ENCODE measurements at places on chromosomes 16 and 17. TPM values are rescaled to one million over a fixed set of nuclear protein-coding genes. Genes with fewer than 3 reads are reported as not detected.

Gene MYO15A
- 2.9 TPM for total RNA-seq

Gene HOXB5
- 1.4 TPM for total RNA-seq

GRCh38 chr16:89618109-89618998 lies 4.9 kb downstream of the DPEP1 start:
- no peak overlapping the region for H3K4me3 ChIP-seq
- no peaks in the 10 kb centered on the region for H3K4me1 ChIP-seq
- no peak for DNase-seq
- H3K27me3 ChIP-seq: peaks cover 17% of the 10 kb centered on the region
- no peak overlapping the region for H3K27ac ChIP-seq

GRCh38 chr16:90081606-90081970 lies 4.5 kb upstream of the PRDM7 start:
- H3K27me3 ChIP-seq: no peaks in the 10 kb centered on the region
- no peak overlapping the region for H3K27ac ChIP-seq
- H3K4me1 ChIP-seq: no peaks in the 10 kb centered on the region
- H3K4me3 ChIP-seq: no peak overlapping the region

DNA sequence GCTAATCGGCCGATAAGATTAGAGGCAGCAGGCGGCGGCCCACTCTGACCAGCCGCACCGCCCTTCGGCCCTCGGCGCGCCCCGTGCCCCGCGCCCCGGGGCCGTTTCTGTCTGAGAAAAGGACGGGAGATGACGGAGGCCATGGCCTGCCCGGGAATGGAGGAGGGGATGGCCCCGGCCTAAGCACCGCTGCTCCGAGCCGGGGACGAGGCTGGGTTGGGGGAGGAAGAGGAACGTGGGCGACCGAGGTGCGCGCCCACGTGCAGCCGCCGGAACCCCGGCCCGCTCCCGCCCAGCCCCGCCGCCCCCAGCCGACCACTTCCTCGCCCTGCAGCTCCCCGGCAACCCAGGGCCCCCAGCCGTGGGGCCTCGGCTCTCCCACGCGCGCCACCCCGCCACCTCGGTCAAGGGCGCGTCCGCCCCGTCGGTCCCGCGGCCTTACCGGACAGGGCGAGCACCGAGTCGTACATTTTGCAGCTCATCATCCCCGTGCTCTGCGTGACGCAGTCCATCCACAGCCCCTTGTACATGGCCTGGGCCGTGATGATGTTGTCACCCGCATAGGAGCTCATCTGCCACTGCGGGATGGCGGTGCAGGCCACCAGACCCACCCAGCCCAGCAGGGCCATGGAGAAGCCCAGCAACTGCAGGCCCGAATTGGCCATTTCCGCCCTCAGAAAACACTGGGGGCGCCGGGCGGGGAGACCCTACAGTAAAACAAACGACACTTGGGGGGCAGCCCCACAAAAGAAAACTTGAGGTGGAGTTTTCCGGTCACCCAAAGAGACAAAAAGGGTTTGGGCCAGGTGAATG lies 693 bp downstream of the CLDN7 start:
- no peaks in the 10 kb centered on the region for H3K36me3 ChIP-seq
- H3K27ac ChIP-seq: peak overlapping the region; percentile 93
- DNase-seq: no peak

Gene USP7
- total RNA-seq: 118 TPM

- H3K4me3 ChIP-seq: no peak overlapping the region
- H3K27ac ChIP-seq: no peak overlapping the region
- no peaks in the 10 kb centered on the region for H3K4me1 ChIP-seq
- DNase-seq: no peak
Observed at GRCh38 chr16:11213799-11214198, 42.2 kb downstream of the SOCS1 start.

- H3K27me3 ChIP-seq: peaks cover 3% of the 10 kb centered on the region
- no peaks in the 10 kb centered on the region for H3K4me1 ChIP-seq
- H3K36me3 ChIP-seq: no peaks in the 10 kb centered on the region
- no peak for DNase-seq
- peak overlapping the region; percentile 40 for H3K4me3 ChIP-seq
Observed at GRCh38 chr16:86570558-86571529, 4.2 kb downstream of the FOXC2 start.

DNA sequence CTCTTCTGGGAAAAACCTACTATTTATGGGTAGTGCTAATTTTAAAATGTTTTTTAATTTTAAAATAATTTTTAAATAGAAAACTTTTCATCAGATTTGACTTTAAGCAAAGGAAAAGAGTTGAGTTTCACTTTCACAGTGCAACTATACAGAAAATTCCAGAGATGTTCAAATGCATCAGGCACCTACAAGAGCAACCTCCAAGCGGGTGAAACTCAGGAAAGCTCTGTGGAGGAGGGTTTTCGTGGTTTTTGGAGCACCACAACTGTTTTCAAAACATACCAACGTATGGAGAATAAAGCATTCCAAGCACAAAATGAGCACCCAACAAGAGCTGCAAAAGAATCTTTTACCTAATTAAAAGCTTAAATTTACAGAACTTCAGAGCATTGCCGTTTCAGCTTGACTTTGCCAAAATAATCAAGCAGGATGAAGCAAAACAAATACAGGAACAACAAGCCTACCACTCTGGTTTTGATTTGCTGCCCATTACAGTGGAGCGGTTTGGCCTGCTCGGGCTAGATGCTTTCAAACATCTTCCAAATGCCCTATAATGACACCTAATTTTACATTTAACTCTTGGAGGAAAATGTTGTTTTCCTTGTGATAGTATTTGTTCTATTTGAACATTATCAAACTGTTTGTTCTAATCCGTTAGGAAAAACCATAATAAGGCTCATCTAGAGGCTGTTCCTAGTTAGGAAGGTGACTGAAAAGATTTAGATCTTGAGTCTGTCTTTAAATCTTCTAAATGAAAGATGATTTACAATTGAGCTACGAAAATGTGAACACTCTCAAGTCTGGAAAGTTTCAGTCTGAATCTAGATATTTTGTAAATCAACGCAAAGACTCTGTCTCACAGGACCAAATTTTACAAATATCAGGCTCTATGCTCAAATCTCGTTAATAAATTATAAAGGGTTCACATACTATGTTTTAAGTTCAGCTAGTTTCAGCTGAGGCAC lies 34.5 kb downstream of the NACA2 start:
- DNase-seq: no peak
- no peaks in the 10 kb centered on the region for H3K4me1 ChIP-seq

Gene MFSD6L
- total RNA-seq: 0.48 TPM

DNA sequence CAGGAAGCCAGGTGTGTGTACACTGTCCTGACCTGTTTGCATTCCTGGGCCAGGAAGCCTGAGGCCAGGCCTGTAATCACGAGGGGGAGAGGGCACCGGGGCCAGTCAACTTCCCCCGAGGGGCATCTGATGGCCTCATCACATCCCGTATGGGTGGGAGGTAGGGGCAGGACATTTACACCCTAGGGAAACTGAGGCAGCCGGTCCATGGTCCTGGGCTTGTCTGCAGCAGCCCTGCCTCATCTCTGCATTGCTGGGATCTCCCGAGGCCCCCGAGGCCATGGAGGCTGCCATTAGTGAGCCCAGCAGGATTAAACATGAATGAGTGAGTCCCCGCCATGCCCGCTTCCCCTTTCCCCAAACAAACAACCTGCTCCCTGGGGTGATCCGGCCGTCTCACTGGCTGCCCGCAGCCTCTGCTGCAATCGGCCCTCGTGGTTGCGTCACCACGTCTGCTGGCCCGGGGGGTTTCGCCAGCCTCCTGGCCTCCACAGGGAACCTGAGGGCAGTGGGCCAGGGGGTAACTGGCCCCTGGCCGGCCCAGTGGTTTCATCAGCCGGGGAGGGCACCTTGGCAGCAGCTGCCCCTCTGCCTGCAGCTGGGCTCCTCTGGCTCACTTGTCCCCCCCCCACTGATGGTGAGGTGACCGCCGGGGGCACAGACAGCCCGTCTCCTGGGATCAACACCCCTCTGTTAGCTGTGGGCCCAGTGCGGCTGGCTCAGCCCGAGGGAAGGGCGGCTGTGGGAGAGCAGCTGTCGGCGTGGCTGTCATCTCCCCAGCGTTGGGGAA lies 88.3 kb upstream of the GSE1 start:
- H3K4me1 ChIP-seq: peaks cover 36% of the 10 kb centered on the region
- no peaks in the 10 kb centered on the region for H3K27me3 ChIP-seq
- no peaks in the 10 kb centered on the region for H3K36me3 ChIP-seq

Gene RAB40B
- 12.8 TPM for total RNA-seq

DNA sequence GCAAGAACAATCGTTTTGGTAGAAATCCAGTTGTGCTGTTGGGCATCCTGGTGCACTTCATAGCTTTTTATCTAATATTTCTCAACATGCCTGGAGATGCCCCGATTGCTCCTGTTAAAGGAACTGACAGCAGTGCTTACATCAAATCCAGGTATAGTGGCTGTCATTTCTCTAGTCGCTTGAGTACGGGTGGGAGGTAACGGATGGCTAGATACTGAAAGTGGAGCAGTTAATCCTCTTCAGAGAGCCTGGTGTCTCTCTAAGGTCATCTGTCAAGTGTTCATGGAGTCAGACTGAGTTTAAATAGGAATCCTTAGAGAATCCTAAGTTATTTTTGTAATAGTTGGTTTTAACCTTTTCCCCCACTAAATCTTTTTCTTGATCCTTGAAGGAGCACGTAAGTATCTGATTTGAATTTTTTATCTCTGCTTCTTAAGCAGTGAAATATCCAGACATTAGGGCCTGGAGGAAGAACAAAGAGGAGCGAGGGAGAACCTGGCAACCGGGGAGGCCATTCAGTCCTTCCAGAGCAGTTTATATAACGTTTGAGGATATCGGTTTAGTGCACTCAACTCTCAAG lies 37.2 kb downstream of the MFSD11 start:
- no peak for DNase-seq
- no peak overlapping the region for H3K27ac ChIP-seq
- H3K36me3 ChIP-seq: peaks cover 5% of the 10 kb centered on the region
- H3K27me3 ChIP-seq: no peaks in the 10 kb centered on the region
- no peaks in the 10 kb centered on the region for H3K4me1 ChIP-seq

GRCh38 chr17:14307560-14308024 lies 6.7 kb downstream of the HS3ST3B1 start:
- DNase-seq: no peak
- no peaks in the 10 kb centered on the region for H3K36me3 ChIP-seq
- no peaks in the 10 kb centered on the region for H3K4me1 ChIP-seq
- H3K27me3 ChIP-seq: peaks cover 2% of the 10 kb centered on the region

DNA sequence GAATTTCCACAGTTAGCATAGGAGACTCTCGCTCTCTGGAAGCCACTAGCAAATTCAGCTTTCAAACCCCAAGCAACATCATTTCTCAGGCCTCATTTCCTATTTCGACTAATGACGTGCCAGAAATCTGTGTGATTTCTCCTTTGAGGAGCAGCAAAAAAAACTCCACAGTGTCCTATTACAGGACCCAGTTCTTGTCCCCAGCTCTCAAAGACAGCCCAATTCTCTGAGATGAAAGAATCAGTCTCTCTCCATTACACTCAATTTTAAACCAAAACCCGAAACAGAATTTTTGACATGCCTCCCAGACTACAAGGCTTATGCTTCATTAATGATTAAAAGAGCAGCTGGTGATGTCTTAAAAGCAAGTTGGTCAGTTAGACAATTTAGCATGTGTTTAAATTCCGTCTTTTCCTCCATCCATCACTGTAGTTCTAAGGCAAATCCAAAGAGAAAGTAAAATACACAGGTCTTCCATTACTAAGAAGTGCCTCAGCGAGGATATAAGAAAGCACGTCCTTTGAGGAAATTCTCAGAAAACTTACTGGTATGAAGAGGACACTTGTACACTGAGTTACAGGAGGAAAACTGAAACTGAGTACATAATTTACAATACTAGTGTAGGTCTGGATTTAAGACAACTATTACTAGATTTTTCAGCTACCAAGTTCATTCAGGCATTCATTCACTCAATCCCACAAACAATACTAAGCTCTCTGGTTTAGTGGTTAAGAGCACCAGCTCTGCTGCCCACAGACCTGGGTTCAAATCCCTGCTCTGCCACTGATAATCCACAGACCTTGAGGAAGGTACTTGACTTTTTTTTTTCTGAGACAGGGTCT lies 12.5 kb downstream of the TOM1L2 start:
- H3K36me3 ChIP-seq: no peaks in the 10 kb centered on the region
- DNase-seq: no peak
- H3K27ac ChIP-seq: peak overlapping the region; percentile 69
- H3K4me1 ChIP-seq: peaks cover 4% of the 10 kb centered on the region
- peak overlapping the region; percentile 13 for H3K4me3 ChIP-seq

- no peak overlapping the region for H3K4me3 ChIP-seq
- no peaks in the 10 kb centered on the region for H3K4me1 ChIP-seq
- no peaks in the 10 kb centered on the region for H3K27me3 ChIP-seq
- no peak for DNase-seq
Observed at GRCh38 chr16:23691483-23692189, 12.9 kb downstream of the PLK1 start.

DNA sequence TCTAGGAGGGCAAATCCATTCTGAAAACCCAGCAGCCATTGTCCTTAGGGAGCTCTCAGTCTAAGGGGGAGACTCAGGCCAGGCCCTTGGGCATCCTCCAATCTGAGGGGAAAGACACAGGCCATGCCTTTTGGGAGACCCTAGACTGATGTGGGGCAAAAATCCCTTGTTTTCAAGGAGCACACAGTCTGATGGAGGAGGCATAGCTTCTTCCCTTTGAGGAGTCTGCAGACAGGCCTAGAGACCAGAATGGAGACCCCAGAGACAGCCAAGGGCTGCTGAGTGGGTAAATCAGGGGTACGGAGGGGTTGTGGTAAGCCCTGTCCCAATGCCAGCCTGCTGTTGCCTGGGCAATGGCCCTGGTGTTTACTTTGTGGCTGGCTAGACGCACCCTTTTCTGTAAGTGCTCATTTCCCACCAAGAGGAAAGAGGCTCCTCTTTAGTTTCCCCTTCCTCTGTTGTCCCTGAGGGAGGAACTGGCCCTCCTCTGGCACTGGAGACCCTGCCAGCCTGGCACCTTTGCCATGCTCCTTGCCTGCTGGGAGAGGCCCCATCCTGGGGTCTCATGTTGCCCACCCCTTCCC lies 19.3 kb downstream of the ARHGAP23 start:
- H3K4me1 ChIP-seq: no peaks in the 10 kb centered on the region
- H3K27me3 ChIP-seq: no peaks in the 10 kb centered on the region
- H3K27ac ChIP-seq: peak overlapping the region; percentile 34
- no peak for DNase-seq
- H3K36me3 ChIP-seq: no peaks in the 10 kb centered on the region

- no peaks in the 10 kb centered on the region for H3K4me1 ChIP-seq
- peaks cover 5% of the 10 kb centered on the region for H3K36me3 ChIP-seq
- H3K27me3 ChIP-seq: no peaks in the 10 kb centered on the region
- H3K27ac ChIP-seq: no peak overlapping the region
- DNase-seq: no peak
Observed at GRCh38 chr17:50354776-50355175, 8.8 kb downstream of the XYLT2 start.

DNA sequence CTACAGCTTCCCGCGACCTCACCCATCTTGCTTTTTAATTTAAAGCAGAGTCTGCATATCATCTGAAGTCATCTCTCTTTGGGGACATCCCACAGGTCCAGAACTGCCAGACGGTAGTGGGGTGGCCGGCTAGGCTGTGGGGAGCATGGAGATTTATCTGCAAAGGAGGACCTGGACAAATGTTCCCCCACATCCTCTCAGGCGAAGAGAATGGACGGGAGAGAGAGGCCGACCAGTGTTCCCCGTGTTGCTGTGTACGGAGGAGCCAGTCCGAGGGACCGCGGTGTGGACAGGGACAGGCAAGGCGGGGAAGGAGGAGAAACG lies 665 bp upstream of the MT1M start:
- H3K4me3 ChIP-seq: peak overlapping the region; percentile 56
- no peaks in the 10 kb centered on the region for H3K4me1 ChIP-seq
- H3K27me3 ChIP-seq: no peaks in the 10 kb centered on the region

Gene WWP2
- total RNA-seq: 34.7 TPM

Gene MCRIP1
- 81.0 TPM for total RNA-seq

Gene ZNF500
- total RNA-seq: 16.4 TPM
